ENCODE measurements at places on chromosomes 3 and 15.

GRCh38 chr3:62607287-62608029 lies 234.1 kb upstream of the FEZF2 start:
- no peak for DNase-seq

GRCh38 chr15:82317091-82317489 lies 32.2 kb downstream of the GOLGA6L10 start:
- DNase-seq, result no peak

DNA sequence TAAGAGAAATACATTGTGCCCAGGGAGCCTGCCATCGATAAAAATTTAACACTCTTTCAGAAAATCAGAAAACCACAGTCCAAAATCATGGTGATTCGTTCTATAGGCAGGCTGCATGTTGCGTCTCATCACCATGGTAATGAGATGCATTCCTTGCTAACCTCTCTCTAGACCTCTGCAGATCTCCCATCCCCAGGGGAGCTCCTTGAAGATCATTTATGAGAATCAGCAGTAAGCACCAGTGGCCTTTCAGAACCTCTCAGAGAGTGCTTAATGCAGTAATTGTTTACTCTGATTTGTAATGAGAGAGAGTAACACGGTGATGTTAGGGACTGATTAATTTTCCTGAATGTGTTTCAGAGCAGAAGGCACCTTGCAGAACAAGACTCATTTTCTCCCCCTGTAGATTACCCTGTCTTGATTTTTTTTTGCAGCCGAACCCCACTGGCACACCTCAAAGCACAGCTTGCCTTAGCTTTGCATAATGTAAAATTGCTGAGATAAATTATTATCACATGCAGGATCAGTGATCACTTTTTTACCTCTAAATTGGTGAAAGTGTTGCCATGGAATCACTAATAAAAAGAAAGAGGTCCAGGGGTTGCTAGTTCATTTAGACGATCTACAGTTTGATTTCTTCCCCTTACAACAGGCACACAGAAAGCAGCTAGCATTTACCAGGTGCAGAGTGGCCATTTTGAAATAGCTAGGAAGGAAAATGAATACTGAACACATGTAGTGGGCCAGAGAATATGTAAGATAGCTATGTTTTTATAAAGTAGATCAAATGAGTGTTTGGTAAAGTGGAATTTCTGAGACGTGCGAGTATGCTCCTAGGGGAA lies 98.9 kb upstream of the CHL1 start:
- DNase-seq, result no peak

GRCh38 chr3:194306109-194306686 lies 44.9 kb downstream of the CPN2 start:
- DNase-seq, result peak; percentile 75
